Activated naive CD4-positive, alpha-beta T cell (primary cell): ENCODE measurements at places on chromosomes 3 and 15.

DNA sequence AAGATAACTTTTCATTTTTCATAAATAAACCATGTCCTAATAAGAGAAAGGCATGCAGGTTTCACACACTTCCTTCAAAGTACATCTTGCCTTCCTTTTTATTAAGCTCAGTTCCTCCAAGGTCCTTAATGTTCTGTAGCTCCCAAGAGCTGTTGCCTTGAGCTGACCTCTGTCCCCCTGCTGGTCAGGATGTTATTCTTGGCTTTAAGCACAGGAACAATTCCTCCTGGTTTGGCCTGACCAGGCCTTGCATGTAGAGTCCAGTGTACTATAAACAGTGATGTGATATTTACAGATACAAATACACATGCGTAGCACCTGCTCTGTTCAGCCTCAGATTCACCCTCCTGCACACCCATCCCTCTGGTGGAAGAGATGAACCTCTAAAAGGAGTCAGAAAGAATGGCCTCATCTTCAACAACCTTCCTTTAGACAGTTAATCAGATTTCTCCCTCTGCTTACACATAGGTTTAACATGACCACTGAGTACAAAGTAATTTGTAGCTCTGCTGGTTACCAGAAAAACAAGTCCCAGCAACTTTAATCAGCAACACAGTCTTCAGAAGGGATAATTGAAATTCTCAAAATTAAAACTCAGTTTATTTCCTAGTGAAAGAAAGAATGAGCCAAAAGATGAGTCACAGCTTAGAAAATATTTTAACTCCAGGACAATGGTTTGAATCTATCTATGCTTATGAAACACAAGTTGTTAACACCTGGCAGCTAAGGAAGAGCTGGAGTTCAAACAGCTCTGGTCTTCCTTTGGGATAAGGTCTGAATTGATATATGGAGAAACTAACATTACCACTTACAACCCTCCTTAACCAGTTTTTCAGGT is 46.5 kb downstream of the PTPN9 start:
- no peak for DNase-seq

DNA sequence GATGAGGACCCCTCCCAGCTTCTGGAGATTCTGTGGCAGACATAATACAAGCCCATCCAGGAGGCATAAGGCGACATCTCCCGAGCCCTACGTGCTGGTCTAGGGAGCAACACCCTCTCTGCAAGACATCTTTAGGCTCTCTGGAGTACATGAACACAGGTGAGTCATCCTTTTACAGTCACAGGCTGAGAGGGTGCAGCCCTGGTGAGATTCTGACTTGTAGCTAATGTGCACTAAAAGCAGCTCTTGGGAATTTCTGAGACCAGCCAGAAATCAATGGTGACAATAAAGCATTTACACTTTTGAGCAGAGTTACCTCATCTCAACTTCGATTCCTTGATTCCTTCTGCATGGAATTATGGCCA is 131.1 kb downstream of the XXYLT1 start:
- no peak for DNase-seq

- DNase-seq: no peak
Observed at GRCh38 chr3:55512571-55513343, 25.7 kb upstream of the WNT5A start.

DNA sequence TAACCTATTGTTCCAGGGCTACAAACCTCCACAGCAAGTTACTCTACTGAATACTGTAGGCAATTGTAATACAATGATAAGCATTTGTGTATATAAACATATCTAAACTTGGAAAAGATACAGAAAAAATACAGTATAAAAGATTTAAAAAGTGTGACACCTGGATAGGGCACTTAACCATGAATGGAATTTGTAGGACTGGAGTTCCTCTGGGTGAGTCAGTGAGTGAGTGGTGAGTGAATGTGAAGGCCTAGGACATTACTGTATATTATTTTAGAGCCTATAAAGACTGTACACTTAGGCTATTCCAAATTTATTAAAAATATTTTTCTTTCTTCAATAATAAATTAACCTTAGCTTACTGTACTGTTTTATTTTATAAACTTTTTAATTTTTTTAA is 38.4 kb upstream of the SLC25A36 start:
- DNase-seq: no peak

- DNase-seq: no peak
Observed at GRCh38 chr15:94075349-94075748, 156.0 kb upstream of the MCTP2 start.

DNA sequence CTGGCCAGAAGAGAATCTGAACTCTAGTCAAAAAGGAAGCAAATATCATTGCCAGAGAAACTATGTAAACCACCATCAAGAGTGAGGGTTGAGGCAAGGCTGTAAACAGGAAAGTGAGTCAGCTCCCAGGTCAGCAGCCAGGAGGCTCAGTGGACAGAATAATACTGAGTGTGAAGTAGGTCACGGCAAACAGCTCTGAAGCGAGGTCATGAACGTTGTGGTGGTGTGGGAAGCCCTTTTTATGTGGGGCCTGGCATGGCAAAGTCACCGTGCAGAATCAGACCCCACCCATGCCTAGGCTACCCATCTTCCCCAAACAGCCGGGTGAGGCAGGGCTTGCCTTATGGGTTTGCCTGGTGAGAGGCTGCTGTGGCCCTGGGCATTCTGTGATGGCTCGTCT is 43.9 kb downstream of the THBS1 start:
- DNase-seq: no peak

- no peak for DNase-seq
Observed at GRCh38 chr3:141469720-141470119, 17.1 kb upstream of the RASA2 start.

- no peak for DNase-seq
Observed at GRCh38 chr3:184485241-184485640, 76.3 kb upstream of the EPHB3 start.

DNA sequence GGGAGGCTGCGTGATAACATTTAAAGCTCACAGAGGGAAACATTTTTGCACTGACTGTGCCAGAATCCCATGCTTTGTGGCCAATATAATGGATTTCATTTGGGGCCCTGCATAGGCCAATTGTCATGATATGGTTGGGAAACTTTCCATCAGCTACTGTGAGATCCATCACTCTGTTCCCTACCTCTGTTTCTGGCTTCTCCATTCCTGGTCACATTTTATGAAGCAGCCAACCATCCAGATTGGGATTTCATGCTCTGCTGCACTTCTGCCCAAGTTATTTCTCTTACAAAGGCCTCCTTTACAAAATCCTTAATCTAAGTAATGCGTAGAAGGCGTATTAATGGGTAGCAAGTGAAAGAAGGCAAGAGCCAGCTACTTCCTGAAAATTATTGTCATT is 221.1 kb downstream of the LRTM1 start:
- DNase-seq: no peak

- no peak for DNase-seq
Observed at GRCh38 chr3:8488411-8488810, 13.2 kb upstream of the LMCD1 start.

DNA sequence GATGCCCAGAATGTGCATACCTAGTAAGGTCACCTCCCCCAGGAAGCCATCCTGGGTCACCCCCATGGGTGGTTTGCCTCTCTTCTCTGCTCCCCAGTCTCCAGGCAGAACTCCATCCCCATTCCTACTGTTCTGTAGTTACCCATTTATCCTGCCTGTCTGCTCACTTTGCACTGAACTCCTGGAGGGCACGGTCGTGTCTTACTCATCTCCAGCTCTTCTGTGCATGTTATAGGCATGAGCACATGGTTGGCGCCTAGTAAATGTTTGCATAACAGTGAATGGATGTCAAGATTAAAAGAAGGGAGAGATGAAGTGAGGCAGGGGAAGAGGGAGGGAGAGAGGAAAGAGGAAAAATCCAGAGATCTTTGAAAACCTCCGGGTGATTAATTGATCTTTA is 208.4 kb upstream of the TRIM42 start:
- no peak for DNase-seq

DNA sequence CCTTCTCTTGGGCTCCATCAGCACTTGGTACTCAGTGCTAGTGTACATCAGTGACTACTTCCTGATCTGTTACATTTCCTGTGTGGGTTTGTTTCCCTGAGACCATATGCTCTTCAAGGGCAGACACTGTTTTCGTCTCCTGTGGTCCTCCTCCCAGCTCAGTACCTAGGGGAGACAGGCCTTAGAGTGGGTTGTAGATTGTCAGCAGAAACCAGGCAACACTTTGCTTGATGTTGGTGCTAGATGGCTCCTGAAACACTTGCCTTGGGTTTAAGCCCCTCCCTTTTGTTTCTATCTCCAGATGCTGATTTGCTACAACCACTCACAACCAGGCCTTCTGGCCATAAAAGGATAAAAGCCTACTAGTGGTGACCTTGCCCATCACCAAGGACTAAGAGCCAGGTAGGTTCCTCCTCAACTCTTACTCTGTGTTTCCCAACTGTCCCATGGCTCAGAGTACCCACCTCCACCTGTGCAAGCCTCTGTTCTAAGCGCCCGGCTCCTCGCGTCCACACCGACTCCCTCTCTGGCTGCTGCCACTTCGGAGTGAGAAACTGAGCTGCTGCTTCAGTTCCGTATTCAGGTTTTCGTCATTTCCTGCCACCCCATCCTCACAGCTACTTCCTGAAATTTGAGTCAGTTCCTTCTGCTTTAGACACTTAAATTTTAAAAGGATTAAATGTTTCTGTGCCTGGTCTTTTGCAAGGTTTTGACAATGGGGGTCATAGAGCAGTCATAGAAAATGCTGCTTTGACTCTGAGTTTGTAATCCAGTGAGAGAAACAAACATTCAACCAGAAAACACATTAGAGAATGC is at the start of gene HCLS1:
Gene HCLS1, minus strand, starts transcription at position 548 of the 816 bp plus-strand sequence. CDS start 2,556 bp downstream, outside the sequence.
- peak; percentile 20 for DNase-seq

- no peak for DNase-seq
Observed at GRCh38 chr3:58996730-58997129, 53.1 kb downstream of the CFAP20DC start.

DNA sequence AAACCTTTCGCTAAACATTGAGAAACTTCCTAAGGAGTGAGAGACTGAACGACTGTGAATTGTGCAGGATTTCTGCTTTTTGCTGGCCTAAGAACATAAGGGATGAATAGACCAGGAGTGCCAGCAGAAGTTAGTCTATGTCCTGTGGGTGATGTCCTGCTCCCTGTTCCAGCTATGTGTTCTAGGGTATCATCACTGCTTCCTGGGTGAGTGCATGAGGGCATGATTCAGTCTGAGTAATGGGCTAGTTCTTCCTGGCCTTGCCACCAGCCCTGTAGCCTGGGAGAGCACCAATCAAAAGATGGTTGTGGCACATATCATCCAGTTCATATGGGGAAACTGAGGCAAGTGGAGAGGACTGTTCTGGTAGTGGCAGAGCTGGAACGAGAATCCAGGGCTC is 153.9 kb upstream of the TPM1 start:
- no peak for DNase-seq

DNA sequence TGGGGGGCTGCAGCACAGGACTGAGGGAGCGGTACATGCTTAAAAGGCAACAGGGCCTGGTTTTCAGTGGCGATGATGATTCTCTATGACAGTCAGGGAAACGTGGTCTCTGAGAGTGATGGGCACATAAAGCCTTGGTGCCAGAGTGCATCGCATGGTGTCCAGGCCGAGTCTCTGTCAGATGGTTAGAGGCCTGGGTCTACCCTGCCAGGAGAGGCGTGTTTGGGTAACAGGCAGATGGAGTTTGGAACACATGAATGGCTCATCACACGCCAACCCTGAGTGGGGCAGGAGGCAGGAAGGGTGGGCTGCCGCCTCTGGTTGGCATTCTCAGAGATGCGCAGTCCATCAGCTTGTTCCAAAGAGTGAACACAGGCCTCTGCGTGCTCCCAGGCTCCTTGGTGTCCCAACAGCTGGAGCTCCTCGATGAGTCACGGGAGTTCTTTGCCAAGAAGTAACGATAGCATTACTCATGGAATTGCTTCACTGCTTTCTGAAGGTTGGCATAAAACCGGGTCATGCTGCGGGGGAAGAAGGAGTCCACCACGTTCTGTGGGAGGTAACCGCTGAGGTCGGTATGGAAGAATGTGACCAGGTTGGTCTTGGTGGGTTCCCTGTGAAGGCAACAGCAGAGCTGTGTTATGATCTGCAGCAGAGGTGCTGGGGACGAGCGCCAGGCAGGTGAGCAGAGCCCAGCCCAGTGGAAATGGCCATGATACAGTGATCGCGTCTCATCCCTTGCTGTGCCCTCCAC is 11.0 kb downstream of the STARD5 start:
- no peak for DNase-seq

DNA sequence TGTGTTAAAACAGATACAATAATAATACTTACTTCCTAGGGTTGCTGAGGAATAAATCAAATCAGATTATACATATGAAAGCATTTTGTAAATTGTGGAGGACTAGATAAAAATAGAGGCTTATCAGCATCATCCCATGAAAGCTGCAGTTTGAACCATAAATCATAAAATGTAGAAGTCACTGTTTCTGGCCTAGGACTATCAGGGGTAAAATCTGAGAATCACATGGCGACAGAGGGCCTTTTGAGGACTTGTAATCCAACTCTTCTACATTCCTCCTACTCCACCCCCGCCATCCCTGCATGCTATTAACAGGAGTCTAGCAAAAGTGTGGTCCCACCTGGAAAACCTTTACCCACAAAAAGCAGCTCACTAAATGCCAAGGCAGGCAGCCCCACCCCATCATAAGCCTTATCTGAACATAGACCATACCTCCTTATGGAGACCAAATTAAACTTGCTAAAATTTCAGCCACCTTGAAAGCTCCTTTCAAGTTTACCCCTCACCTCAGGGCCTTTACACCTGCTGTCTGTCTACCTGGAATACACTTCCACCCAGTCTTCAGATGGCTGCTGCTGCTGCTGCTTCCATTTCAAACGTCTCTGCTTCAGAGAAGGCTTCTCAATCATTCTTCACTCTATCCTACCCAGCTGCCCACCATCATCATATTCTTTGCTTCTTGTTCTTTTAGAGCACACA is 11.5 kb downstream of the MB21D2 start:
- DNase-seq: no peak

- DNase-seq: no peak
Observed at GRCh38 chr3:58387650-58388546, 45.7 kb downstream of the PDHB start.

- no peak for DNase-seq
Observed at GRCh38 chr3:190258634-190259033, 63.6 kb downstream of the CLDN1 start.

GRCh38 chr3:64358853-64359252 is 133.6 kb upstream of the PRICKLE2 start:
- no peak for DNase-seq

DNA sequence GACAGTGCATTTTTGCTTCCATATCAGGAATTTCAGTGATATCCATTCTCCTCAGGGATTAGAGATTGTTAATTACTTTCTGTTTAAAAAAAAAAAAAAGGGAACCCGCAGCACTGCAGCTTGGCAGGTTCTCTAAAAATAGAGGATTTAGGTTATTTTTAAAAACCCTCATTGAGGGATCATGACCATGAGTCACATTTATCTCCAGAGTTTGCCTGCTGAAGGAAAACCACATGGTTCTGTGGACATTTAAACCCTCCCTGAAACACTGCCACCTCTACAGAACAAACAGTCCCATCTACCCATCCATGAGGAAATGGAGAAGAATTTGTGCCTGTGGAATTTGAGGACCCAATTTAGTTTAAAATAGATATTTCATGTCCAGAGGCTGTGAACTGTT is 66.2 kb upstream of the UBE2E1 start:
- DNase-seq: no peak

GRCh38 chr3:75180235-75180944 is 483.7 kb upstream of the FRG2C start:
- DNase-seq: no peak
